ENCODE measurements at places on chromosomes 7 and 10. TPM values are rescaled to one million over a fixed set of nuclear protein-coding genes. Genes with fewer than 3 reads are reported as not detected.

Gene SLC16A9
- not detected for total RNA-seq

Gene HMX3
- total RNA-seq, result not detected

Gene AZGP1
- 4.7 TPM for total RNA-seq

Gene SPDYE1
- total RNA-seq, result not detected

Gene LBX1
- not detected for total RNA-seq

Gene TMEM140
- 29.6 TPM for total RNA-seq

- no peaks in the 10 kb centered on the region for H3K27me3 ChIP-seq
- no peak for DNase-seq
- H3K4me3 ChIP-seq, result no peak overlapping the region
Measured at GRCh38 chr10:50799595-50799994, 59.9 kb downstream of the ASAH2B start.
